Neural progenitor cell (in vitro differentiated cells): ENCODE measurements at places on chromosomes 16 and 17. TPM values are rescaled to one million over a fixed set of nuclear protein-coding genes. Genes with fewer than 3 reads are reported as not detected.

CBFB gene
- 64.7 and 95.5 TPM in 2 replicates for total RNA-seq

NEUROD2 gene
- total RNA-seq = not detected in 2 replicates

LPCAT2 gene
- 7.2 and 14.2 TPM in 2 replicates for total RNA-seq

GJD3 gene
- total RNA-seq = not detected in 2 replicates
